D721Med (cell line): ENCODE measurements at places on chromosomes 7 and 10.

GRCh38 chr7:117993377-117994003, 120.2 kb upstream of the CTTNBP2 start:
- no peak for DNase-seq

DNA sequence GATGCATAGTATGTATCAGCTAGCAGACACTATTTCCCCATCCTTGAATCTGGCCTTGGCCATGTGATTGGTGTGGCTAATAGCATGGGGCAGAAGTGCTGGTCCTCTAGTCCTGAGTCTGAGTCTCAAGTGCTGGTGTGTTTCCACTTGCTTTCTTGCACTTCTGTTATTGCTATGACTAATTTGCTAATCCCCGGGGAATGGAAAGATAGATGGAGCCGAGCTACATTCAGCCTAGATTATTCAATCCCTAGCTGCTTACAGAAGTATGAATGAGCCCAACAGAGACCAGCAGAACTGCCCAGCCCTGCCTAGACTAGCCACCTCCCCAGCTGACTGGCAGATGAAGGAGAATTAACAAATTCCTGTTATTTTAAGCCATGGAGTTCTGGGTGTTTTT, 53.2 kb upstream of the SYPL1 start:
- no peak for DNase-seq

GRCh38 chr10:132395704-132396493, 1.1 kb upstream of the PWWP2B start:
- DNase-seq: no peak

DNA sequence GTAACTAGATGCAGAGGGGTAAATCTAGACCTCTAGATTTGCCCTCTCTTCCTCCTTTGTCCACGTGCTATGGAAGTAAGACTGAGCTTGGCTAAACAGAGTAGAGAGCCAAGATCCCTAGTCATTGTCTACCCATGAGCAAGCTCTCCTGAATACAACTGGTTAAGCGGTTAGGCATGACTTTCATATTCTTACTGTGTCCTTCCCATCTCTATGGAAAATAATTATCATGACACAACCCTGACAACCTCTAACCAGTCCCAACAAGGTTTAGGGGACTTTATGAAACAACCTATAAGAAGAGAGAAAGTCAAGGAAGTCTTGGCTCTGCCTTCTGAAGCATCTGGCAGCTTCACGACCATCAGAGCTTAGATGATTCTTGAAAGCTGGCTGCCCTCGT, 7.8 kb upstream of the LAMB4 start:
- no peak for DNase-seq

DNA sequence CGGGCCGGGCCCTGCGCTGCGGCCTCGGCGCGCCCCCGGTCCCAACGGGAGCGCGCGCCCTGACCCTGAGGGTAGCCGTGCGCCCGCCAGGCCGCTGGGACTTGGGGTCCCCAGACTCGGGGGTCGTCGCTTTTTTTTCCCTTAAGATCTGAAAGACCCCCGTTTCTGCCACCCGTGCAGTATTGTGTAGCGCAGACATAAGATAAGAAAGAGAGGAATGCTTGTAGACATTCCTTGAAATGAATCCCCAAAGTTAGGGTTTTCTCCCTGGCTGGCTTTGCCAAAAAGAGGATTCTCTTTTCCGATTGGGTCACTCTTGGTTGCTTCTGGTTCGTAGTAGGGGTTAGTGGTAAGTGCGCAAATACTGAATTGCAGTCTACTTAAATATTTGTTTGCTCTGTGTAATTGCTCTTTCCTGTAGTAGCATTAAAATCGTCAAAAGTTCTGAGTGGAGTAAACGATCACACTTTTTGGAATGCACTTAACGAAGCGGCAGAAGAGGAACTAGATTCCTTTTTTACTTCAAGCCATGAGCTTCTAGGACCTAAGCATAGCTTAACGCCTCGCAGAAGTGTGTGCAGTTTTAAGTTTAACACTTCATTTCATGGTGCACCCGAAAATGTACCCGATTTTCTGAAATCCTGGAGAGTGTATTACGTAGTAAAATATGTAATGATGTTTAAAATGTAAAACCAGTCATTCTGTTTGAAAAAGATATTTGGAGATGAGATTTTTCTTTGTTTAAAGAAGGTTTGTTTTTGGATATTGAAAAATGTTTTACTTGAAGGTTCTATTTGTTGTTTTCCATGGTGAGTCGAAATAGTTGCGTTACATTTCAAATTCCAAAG, 1.3 kb downstream of the CUL1 start:
- no peak for DNase-seq

GRCh38 chr7:94330269-94331020, 64.2 kb upstream of the COL1A2 start:
- DNase-seq: no peak

DNA sequence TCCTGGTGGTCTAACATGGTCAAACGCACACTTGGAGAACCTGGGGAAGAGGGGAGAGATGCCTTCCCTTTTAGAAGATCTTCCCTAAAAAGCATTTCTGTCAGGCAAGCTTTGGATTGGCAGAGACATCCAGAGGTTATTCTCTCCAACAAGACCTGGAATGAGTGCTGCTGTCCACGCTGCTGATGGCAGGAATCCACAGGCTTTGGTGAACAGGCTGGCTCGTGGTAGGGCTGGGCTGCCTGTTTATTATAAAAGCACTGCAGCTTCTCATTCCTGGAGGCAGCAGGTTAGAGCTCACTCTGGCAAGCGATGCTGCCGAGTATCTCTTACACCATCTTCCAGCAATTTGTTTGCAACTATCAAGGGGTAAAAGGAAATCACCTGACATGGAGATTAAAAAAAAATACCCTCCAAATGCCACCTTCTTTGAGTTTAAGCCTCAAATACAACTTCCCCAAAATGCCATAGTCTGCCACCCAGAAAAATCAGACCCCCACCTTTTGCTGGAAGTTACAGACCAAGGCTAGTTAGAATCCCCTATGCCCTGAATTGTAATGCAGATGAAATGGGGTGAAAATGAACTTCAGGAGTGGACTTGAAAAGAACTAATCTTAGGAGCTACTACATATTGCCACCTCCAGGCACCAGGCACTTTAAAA, 152.1 kb upstream of the KMT2E start:
- DNase-seq: no peak

DNA sequence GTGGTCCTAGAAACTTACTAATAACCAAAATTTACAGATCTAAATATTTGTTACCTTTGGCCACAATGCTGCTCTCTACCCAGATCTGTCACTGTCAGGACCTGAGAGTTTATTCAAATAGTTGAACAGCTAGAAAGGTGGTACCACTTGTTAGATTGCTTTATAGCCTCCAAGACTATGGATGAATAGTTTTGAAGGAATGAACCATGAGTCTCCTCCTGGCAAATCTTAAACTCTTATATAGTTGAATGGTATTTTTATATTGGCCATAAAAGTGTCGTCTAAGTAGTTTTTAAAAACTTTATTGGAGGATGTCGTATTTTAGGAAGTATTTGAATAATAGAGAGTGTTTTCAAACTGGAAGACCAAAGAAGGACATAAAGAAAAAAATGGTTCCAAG, 178.7 kb downstream of the AHR start:
- no peak for DNase-seq

DNA sequence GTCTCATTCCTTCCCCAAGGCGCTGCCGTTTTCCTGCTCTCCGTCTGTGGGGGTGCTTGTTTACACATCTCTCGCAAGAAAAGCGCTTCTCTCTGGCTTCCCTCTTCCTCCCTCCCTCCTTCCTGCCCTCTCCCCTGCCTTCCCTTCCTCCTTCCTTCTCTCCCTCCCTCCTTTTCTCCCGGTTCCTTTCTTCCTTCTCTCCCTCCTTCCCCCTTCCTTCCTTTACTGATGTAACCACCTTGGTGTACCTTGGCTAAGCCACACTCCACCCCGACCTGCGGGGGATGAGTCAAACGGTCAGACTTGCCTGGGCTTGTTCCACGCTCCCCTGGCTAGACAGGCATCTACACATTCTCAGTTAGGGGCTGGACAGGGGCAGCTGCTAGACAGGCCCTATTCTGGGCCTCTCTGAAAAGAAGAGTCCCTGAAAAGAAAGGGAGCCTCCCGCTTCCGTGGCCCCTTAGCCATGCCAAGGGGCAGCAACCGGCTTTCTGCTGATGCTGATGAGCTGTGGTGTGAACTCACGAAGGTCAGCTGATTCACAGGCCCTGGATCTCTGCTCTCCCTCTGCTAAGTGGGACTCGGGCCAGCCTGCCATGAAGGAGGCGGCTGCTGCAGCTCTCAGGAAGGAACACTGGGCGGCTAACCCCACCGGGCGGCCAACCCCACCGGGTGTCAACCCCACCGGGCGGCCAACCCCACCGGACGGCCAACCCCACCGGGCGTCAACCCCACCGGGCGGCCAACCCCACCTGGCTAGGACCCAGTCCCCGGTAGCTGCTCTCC, 216.8 kb downstream of the TCERG1L start:
- no peak for DNase-seq

GRCh38 chr7:155576416-155576815, 30.1 kb upstream of the CNPY1 start:
- no peak for DNase-seq

GRCh38 chr7:140137078-140137477, 39.7 kb downstream of the KDM7A start:
- no peak for DNase-seq

- DNase-seq: no peak
Observed at GRCh38 chr10:103732339-103733044, 122.9 kb downstream of the SH3PXD2A start.

GRCh38 chr10:90787393-90788198, 70.2 kb downstream of the HTR7 start:
- DNase-seq: no peak

- DNase-seq: no peak
Observed at GRCh38 chr10:11595395-11595692, 16.1 kb downstream of the USP6NL start.

GRCh38 chr7:145016068-145016467, 180.2 kb upstream of the TPK1 start:
- no peak for DNase-seq

DNA sequence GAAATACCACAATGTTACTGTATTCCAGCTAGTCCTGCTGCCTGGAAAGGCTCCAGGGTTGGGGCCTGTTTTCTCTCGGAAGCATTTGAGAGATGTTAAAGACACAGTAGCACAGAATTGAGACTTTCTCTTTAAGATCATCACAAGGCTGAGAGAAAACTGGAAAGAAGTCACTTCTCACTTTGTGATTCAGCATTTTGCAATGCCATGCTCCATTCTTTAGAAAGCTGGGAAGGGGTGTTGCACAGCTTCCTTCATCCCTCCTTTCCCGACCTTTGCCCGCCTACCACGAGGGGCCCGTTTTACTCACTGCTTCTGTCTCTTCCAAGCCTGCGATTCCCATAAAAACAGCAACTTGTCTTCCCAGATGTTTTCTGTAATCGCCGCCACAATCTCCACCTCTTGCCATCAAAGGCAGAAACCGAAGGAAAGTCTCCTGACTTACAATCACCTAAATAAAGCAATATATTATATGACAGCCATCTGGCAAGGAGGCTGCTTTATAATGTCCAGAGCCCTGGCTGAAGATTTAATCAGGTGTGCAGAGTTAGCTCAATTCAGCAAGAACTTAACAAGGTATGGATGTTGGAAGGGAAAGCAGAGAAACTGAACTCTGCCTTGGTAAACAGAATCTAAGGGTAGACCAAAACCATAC, 18.9 kb downstream of the NOD1 start:
- DNase-seq: no peak

- DNase-seq: no peak
Observed at GRCh38 chr10:54745436-54745835, 55.6 kb downstream of the PCDH15 start.

DNA sequence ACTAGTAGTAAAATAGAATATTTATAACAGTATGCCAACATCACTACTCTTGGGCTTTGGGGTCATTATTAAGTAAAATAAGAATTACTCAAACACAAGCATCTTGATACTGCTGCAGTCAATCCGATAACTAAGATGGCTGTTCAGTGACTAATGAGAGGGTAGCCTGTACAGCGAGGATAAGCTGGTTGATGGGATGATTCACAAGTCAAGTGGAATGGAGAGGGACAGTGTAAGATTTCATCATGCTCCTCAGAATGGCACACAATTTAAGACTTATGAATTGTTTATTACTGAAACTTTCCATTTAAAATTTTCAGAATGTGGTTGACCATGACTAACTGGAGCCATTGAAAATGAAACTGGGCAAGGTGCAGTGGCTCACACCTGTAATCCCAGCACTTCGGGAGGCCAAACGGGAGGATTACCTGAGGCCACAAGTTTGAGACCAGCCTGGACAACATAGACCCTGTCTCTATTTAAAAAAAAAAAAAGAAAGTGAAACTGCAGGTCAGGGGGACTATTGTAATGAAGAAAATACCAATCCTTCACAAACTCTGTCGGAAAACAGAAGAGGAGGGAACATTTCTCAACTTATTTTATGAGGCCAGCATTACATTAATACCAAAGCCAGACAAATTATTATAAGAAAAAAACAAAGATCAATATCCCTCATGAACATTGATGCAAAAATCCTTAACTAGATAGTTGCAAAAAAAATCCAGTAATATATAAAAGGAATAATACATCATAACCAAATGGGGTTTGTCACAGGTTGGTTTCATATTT, 11.2 kb downstream of the AVL9 start:
- no peak for DNase-seq

- no peak for DNase-seq
Observed at GRCh38 chr10:18880530-18880929, 168.1 kb upstream of the MALRD1 start.

GRCh38 chr10:102230264-102230860, 4.3 kb downstream of the ELOVL3 start:
- DNase-seq: no peak

DNA sequence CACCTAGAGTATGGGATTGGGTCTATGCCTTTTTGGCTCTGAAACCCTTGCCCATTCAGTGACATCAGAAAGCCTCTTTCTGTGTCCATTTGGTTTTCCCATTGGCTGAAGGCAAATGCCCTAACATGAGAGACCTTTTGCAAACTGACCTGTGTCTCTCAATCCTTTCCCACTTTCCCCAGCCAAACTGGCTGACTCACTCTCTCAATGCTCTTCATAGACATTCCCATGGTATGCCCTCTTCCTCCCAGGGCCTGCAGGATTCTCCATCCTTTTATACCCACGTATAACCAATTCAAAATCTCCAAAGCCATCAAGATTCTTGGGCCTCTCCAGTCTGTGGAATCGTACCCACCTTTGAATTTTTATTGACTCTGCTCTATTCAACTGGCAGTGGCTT, 563.3 kb downstream of the GATA3 start:
- no peak for DNase-seq

GRCh38 chr7:158695056-158695455, 9.5 kb downstream of the NCAPG2 start:
- no peak for DNase-seq

DNA sequence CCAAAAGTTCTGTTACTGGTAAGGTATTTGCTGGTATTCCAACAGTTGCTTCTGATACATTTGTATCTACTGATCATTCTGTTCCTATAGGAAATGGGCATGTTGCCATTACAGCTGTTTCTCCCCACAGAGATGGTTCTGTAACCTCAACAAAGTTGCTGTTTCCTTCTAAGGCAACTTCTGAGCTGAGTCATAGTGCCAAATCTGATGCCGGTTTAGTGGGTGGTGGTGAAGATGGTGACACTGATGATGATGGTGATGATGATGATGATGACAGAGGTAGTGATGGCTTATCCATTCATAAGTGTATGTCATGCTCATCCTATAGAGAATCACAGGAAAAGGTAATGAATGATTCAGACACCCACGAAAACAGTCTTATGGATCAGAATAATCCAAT, 131.0 kb downstream of the AASS start:
- DNase-seq: no peak

- DNase-seq: no peak
Observed at GRCh38 chr10:93850031-93851015, 43.5 kb upstream of the SLC35G1 start.
